CD4-positive, alpha-beta T cell (primary cell): ENCODE measurements at places on chromosomes 13 and 19. TPM values are rescaled to one million over a fixed set of nuclear protein-coding genes. Genes with fewer than 3 reads are reported as not detected.

RASIP1 gene
- total RNA-seq, result 0.56 TPM

RHPN2 gene
- total RNA-seq, result not detected

GRCh38 chr13:93620181-93620765 is 393.7 kb downstream of the GPC6 start:
- no peak for DNase-seq
- no peak overlapping the region for H3K27ac ChIP-seq
- H3K4me1 ChIP-seq, result no peaks in the 10 kb centered on the region
- H3K4me3 ChIP-seq, result no peak overlapping the region
- H3K36me3 ChIP-seq, result no peaks in the 10 kb centered on the region

DNA sequence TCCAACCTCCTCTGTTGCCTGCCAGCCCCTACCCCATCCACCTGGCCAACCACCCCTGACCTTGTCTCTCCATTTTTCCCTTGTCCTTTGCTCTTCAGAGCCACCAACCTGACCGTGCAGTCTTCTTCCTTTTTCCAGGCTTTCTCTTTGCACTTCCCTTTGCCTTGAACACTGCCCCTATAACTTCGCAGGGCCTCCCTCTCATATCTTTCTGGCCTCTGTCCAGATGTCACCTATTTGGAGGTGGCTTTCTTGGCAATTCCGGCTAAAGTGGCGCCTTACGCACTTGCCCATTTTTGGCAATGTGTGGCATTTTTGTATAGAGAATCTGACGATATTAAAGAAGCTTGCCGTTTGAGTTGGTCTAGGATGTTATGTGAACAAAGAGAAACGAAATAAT is 844 bp downstream of the ZNF543 start:
- peaks cover 12% of the 10 kb centered on the region for H3K27me3 ChIP-seq
- H3K4me1 ChIP-seq, result peaks cover 23% of the 10 kb centered on the region
- H3K27ac ChIP-seq, result no peak overlapping the region

GRCh38 chr13:20506696-20507095 is 19.0 kb downstream of the CRYL1 start:
- H3K4me1 ChIP-seq, result no peaks in the 10 kb centered on the region
- no peaks in the 10 kb centered on the region for H3K27me3 ChIP-seq
- H3K27ac ChIP-seq, result no peak overlapping the region
- peaks cover 29% of the 10 kb centered on the region for H3K36me3 ChIP-seq

- H3K27ac ChIP-seq, result no peak overlapping the region
- DNase-seq, result peak; percentile 54
- no peaks in the 10 kb centered on the region for H3K4me1 ChIP-seq
- no peaks in the 10 kb centered on the region for H3K27me3 ChIP-seq
These were observed 4.2 kb downstream of the ADPRHL1 start for GRCh38 chr13:113448885-113449692.
